CD4-positive, alpha-beta T cell treated with Interleukin-6 at 100 ng/mL for 8 hours (primary cell): ENCODE measurements at places on chromosomes 11 and 22.
A peak's percentile ranks its signal among the peaks of the same experiment; 100 is the strongest.

DNA sequence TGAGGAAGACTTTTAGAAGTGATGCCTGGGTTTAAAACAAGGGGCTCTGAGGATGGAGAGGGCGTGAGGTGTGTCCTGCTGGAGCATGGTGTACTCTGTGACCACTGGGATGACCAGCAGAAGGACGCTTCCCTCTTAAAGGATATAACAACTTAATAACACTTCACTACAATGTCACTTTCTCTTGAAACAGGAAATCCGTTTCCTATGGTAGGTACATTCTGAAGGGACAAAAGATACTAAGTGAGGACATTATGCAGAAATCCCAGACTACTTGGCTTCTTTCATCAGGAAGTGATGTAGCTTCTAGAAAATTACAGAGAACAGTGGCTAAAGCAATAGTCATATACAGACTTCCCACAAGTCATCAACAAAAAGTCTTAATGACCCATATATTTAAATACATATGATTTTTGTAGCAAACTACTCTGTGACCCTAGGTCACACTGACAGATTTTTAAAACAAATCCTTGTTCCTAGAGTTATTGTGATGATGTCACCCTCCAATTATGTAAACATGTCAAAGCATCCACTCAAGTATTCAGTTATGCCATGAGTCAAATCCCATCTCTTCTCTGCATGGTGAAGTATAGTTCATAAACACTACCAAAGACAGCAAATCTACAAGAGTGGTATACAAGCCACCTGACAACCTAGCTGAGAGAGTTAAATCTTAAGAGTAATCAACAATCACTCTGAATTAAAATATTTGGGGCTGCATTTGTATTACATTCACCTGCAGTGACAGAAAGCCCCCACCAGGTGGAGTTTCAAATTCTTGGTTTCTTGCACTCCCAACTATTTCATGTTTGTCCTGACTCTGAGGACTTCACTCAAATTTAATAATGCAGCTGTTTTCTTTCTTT, 32.8 kb downstream of the PITPNB start:
- peak; percentile 36 for DNase-seq

GRCh38 chr11:80746300-80746699, 1305.5 kb upstream of the TENM4 start:
- DNase-seq: no peak

- DNase-seq: no peak
Observed at GRCh38 chr11:12085371-12086251, 24.8 kb upstream of the MICAL2 start.

DNA sequence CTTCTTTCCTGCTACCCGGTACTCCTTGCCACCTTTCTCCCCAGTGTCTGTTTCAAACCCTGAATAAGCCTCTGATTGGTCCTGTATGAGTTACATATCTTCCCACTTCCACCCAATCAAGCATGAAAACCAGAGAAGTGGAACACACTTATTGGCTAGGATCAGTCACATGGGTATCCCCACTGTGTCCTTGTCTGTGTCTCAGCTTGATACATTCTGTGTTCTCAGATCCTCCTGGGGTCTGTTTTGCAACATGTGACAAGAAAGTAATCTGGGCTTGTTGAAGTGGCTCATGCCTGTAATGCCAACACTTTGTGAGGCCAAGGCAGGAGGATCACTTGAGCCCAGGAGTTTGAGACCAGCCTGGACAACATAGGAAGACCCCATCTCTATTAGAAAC, 23.9 kb downstream of the MCHR1 start:
- no peak for DNase-seq

DNA sequence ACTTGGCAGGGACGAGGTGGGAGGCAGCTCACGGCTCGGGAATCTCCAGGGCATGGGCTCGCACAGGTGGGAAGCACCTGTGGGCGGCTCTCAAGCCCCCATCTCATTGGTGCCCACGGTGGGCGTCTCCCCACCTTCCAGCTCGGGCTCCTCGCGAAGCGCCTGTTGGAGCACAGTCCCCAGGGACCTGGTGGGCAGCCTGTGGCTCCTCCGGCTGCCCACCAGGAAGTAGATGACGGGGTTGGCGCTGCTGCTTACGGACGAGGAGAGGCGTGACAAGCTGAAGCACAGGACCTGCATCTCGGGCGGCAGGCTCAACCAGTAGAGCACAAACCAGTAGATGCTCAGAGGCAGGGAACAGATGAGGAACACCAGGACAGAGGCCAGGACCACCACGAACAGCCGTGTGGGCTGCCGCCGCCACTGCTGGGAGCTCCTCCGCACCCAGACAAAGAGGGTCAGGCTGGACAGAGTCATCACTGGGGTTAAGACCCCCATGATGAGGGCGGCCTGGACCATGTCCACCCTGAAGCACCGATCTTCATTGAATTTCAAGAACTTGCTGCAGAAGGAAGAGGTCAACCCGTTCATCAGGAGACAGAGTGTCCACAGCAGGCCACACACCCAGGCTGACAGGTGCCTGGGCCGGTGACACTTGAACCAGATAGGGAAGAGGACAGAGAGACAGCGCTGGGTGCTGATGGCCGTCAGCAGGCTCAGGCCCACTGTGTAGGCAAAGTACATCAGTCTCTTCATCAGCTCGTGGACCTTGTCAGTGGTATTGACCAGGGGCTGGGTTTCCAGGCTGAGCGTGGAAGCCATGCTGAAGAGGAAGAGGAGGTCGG, 633 bp downstream of the MRGPRD start:
- DNase-seq: no peak

- no peak for DNase-seq
Observed at GRCh38 chr11:92380882-92381281, 156.3 kb downstream of the FAT3 start.

- DNase-seq: no peak
Observed at GRCh38 chr11:131652231-131652630, 281.8 kb downstream of the NTM start.

DNA sequence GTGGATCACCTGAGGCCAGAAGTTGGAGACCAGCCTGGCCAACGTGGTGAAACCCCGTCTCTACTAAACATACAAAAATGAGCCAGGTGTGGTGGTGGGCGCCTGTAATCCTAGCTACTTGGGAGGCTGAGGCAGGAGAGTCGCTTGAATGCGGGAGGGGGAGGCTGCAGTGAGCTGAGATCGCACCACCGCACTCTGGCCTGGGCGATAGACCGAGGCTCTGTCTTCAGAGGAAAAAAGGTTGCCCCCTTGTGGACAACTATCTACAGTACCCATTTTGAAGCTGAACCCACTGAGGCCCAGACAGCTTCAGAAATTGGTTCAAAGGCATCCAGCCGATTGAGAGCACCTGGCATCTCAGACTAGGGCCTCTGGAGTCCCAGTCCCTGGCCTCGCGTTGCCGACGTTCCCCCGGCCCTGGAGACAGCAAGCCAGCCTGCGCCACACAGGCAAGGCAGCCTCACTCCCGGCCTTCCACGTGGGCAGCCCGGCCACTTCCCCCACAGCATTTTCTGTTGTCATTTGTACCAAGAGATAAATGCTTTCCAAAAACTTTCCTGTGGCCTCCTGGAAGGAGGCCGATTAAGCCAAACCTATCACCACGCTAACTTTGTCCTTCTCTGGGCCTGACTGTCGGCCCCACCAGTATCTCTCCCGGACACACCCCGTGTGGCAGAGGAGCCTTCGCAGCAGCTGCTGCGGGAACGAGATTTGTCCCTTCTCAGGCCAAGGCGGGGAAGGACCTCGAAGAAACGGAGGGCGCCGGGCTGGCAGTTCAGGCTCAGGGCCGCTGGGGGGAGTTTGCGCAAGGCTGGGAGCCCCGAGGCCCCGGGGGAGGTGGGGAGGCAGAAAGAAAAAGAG, 82.8 kb downstream of the FLI1 start:
- peak; percentile 52 for DNase-seq

- no peak for DNase-seq
Observed at GRCh38 chr22:48186146-48186790, 1423.8 kb downstream of the TBC1D22A start.

DNA sequence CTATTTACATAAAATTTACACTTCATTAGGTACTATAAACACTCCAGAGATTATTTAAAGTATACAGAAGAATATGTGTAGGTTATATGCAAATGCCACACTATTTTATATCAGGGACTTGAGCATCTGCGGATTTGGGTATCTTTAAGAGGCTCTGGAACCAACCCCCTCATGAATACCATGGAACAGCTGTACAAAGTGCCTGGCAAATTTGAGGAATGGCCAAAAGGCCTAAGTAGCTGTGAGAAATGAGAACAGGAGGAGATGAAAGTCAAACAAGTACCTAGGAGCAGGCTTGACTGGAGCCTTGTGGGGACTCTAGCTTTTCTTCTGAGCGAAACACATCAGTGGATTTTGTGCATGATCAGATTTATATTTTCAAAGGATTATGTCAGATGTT, 149.3 kb downstream of the RBFOX2 start:
- no peak for DNase-seq

DNA sequence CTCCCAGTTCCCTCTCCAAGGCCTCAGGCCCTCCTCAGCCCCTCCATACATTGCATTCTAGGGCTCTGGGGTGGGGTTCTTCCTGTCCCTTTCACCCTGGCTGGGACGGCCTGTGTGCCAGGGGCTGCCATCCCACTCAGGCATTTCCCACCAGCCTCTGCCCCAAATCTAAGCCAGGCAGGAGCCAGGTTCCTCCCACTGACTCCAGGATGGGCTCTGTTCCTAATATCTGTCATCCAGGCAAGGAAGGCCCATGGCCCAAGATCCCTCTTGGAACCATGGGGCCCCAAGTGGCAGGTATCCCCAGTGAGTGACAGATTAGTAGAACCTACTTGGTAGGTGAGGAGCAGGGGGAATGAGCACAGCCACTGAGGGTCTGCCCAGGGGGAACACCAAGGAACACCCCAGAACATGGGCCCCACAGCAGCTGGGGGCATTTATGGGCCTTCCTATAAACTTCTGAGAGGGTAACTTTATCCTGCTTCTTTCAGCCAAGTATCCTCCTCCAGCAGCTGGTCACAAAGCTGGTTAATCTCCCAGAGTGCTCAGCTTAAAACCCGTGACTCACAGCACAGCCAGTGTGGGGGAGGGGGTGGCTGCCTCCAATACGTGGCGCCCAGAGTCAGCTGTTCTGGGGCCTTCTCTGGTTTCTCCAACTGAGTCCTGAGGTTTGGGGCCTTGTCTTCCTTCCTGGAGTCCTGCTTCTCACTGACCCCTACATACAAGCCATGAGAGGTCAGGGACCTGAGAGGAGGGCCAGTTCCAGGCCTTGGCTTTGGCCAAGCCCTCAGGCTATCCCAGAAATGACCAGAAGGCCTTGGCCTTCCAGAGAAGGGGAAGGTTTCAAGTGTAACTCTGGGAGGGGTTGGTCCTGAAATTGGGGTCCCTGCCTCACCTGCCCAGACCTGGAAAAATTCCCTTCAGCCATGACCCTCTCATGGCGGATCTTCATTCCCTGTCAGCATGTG, 19.9 kb upstream of the MYOD1 start:
- DNase-seq: no peak

DNA sequence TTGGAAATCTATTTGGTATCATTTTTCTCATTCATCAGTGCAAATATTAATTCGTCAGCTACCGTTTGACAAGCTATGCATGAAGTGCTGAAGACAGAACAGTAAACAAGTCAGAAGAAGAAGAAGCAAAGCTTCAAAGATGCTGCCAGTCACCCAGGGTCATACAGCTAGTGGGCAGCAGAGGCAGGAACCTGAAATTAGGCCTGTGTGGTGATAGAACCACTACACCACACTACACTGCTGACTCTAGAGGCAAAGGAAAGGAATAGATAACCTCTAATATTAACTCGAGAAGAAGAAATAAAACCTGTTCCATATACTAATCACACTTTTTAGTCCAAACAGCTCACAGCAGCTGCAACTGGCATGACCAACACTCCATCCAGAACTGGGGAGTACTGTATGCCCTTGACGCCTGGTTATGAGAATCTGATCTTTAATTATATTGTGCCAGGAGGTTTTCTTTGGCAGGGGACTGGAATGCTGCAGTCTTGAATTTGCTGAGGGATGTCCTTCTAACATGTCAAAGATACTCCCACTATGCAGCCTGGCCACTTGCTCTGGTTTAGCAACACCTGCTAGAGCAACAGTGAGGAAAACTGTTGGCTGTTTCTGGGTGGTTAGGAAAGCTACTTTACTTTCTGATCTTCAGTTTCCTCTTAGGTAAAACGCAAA, 73.0 kb downstream of the PAK1 start:
- DNase-seq: no peak

DNA sequence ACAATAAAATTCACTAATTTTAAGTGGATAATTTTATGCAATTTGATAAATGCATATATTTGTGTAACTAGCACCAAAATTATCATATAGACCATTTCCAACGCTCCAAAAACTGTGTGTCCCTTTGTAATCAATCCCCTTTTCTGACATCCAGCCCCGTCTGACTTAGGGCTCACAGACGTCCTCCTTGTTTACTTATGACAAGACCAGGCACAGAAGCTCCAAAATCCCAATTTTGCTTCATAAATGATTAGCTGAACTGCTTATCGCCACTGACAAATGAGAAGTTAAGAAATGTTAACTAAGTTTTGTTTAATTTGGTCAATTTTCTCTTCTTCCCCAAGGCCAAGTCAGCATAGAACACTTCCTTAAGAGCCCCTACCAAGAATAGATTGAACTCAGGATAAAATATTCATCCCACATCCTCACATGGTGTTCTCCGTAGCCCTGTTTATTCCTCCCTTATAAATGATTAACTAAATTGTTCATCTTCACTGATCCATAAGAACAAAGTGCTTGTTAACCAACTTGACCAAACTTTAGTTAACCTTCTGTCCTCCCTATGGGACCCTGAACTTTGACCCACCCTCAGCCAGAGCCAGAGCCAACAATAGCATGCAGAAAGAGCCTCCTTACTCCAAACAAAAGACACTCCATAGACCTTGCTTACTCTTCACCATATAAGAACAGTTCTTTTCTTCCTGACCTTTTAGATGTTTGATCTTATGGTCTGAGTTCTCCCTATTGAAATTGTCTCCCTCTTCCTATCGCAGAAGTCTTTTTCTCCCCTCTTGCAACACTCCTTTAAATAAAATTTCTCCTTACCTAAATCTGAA, 30.8 kb upstream of the GLYAT start:
- no peak for DNase-seq

DNA sequence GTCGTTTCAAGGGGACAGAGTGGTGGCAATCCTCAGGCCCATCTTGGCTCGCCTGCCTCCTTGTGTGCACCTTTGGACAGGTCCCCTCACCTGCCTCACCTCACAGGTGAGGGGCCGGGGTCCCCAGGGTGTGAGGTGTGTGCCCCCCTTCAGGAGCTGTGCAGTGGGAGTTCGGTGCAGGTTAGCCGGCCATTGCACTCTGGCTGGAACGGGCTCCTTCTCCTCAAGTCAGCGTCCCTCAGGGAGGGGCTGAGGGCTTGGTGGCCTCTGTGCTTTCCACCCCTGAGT, 269.1 kb downstream of the TBC1D22A start:
- DNase-seq: no peak
